Chondrocyte (in vitro differentiated cells): ENCODE measurements at places on chromosomes 16 and 17.

DNA sequence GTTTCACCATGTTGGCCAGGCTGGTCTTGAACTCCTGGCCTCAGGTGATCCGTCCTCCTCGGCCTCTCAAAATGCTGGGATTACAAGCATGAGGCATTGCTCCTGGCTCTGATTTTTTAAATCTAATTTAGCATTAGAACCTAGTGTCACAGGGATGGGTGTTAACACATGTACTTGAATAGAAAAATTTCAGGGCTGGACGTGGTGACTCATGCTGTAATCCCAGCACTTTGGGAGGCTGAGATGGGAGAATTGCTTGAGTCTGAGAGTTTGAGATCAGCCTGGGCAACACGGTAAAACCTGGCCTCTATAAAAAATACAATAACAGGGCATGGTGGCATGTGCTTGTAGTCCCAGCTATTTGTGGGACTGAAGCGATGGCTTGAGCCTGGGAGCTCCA is 6.0 kb upstream of the RNF135 start:
- no peak for DNase-seq

DNA sequence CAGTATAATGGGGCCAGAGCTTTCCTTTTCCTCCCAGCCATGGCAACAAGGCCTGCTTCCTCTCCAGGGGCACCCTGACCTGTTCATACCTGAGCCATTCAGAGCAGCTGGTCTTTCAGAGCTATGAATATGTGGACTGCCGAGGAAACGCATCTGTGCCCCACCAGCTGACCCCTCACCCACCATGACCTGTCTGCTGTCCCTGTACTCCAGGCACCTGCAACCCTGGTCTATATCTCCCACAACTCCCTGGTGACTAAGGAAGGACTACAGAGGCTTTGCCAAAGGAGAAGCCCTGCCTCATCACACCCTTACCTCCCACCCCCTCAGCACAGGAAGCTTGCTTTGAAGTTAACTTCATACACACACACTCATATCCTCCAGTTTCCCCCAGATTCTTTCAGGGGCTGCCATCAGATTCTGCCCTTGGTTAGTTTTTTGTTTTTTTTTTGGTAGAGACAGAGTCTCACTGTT is 6.0 kb downstream of the TMEM106A start:
- DNase-seq, result peak; percentile 33

- no peak for DNase-seq
Measured at GRCh38 chr16:23025692-23026307, 123.5 kb downstream of the USP31 start.

DNA sequence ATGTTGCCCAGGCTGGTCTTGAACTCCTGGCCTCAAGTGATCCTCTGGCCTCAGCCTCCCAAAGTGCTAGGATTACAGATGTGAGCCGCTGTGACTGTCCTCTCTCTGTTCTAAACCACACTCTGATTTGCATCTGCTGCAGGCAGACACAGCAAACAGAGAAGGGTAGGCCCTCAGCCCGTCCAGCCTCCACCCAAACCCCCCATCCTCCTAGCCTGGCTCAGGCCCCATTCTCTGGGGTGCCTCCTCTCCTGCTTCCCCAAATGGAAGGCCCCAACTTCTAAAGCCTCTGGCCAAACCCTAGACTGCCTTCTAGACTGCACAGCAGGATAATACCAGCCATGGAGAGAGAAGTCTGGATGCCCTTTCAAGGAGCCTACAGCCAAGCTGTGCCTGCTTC is 4.1 kb upstream of the GFAP start:
- DNase-seq, result peak; percentile 25

DNA sequence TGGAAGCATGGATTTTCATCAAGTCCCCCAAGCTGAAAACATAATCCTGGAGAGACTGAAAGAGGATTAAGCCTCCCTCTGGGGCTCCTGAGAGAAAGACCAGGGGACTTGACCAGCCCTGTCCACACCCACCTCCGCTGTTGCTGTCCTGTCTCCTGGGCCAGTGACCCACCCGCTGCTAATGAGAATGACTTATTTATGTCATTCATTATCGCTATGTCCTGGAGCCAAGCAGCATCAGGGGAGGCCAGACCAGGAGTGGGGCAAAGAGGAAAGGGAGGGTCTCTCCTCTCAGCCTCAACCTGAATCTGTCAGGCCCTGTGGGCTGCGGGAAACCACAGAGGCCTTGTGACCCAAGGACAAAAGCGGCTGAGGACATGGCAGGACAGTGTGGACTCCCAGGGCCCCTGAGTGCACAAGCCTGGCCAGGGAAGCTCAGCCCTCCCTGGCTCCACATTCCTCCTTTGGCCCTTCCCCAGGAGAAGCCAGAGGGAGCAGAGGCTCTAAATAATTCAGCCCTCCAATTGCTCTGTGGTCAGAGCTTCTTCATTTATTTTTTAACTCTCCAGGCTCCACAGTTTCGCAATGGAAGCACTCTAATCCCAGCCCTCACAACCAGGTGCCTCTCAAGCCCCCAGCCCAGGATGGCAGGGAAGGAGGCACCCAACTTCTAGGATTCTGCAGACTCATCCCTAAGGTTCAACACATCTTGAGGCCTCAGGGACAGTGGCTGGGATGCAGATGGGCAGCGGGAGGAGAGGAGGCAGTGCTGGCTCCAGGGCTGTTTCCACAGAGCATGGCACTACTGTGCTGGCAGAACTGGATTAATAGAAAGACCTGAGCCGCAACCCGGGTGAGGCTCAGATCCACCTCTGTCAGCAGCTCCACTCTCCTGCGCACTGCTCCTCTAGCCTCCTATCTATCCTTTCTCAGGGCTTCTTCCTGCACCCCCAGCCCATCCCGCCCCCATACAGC is 19.1 kb downstream of the CUEDC1 start:
- DNase-seq, result no peak

DNA sequence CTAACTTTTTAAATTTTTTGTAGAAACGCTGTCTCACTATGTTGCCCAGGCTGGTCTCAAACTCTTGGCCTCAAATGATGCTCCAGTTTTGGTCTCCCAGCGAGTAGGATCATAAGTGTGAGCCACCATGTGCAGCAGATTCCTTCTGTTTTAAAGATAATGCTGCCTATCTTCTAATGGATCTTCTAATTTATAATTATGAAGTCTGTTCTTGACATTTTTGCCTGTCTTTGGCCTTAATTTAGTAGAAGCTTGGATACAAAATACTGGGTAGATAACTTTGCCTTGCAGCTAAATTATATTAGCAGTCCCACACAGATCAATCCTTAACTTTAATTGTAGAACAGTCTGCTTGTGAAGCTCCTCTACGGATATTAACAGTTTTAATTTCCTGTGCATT is 566.6 kb upstream of the CDH8 start:
- no peak for DNase-seq

GRCh38 chr17:43372273-43372911 is 26.4 kb upstream of the ARL4D start:
- no peak for DNase-seq
